ENCODE measurements at places on chromosomes 5 and 9.

DNA sequence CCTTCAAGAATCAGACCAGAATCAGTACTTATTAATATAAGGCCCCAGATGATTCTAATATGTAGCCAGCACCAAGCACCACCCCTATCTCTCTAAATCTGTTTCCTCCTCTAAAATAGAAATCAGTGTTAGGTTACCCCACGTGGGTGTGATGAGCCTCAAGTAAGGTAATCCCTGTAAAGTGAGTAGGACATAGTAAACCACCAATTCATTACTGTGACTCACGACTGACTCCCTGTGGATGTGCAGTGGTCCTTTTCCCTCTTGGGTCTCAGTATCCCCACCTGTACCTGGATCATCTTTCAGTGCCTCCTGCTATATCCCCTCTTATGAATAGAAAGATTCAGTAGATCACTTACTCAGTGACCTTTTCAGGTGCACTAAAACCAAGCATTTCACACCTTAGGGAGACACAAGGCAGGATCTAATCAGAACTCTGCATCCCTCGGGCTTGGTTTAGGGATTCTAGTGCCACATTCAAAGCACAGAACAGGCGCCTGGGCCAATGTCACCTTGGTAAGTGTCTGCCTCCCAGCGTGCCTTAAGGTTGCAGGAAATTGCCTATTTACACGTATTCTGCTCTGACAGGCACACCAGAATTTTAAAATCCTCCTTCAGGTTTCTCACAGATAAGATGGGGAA, 12.2 kb upstream of the ALDH1B1 start:
- DNase-seq: no peak

DNA sequence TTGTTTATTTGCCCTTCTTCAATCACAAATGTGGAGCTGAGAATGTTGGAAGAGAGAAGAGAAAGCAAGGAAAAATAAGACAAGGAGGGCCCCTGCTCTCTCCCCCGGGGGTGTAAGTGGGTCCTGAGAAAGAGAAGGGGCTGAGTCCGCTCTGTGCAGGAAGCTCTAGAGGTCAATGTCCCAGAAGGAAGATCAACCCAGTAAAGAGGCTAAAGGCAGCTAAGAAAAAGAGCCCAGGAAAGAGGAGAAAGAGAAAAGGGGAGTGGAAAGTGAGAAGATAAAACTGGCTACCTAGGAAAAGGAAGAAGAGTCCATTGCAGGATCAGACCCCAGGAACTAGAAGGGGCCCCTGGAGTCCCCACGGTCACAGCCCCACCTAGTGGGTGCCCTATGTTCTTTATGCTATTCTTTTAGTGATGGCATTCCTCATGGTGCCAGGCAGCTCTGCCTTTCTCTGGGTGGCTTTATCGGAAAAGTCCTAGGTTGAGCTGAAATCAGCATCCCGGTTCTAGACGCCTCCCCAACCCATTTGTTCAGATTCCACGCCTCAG, 583.4 kb downstream of the ACTL7B start:
- DNase-seq: peak; percentile 5

DNA sequence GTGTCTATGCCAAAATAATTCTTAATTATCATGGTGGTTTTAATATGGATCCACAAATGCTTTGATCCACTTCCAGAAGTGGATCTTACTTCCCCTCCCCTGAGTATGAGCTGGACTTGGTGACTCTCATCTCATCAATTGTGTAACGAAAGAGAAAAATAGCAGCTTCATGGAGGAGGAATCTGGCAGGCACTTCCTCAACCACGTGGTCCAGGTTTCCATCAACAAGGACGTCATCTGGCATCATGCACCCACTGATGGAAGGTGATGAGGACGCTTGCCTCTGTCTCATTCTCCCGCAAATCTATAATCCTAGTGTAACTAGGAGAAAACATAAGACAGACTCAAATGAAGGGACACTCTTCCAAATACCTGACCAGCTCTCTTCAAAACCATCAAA, 54.6 kb upstream of the S1PR3 start:
- no peak for DNase-seq

DNA sequence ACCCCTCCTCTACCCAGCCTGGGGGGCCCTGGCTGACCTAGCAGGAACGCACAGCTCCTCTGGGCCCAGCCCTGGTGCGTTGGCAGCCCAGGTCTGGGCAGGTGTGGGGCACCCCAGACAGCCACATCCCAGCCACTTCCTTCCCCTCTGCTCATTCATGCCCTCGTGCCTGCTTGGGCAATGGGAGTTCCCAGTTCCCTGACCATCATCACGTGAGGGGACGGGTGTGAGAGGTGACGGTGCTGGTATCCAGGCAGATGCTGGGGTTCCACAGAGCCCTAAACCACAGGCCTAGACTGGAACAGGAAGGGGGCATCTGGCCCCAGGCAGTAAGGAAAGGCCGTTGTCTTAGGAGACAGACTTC, 8.4 kb downstream of the RALGDS start:
- DNase-seq: no peak

GRCh38 chr9:95606489-95607350, 89.9 kb upstream of the PTCH1 start:
- DNase-seq: no peak

DNA sequence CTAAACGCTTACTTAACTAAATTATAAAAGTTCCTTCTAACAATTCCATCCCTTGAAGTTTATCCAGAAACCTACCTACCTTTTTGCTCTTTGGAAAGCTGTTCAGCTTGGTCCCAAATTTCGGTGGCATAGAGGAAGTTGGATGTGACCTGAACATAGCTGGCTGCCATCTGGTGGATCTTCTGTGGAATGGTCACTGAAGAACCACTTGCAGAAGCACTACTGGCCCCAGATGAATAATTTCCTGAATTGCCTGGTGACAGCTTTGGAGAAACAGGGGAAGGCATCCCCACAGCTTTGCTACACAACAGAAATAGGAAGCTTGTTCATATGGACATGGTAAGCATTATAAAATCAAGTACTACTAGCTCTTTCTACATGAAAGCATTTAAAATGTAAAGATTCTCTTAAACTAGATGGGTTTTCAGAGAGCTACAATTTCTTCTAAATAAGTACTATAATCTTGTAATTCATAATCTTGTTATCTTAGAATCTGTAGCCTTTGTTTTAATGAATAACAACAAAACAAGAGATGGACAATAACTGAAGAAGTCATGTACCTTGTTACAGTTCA, 9.9 kb downstream of the LEAP2 start:
- DNase-seq: peak; percentile 69

- no peak for DNase-seq
Measured at GRCh38 chr5:175920231-175920811, 47.8 kb downstream of the THOC3 start.

DNA sequence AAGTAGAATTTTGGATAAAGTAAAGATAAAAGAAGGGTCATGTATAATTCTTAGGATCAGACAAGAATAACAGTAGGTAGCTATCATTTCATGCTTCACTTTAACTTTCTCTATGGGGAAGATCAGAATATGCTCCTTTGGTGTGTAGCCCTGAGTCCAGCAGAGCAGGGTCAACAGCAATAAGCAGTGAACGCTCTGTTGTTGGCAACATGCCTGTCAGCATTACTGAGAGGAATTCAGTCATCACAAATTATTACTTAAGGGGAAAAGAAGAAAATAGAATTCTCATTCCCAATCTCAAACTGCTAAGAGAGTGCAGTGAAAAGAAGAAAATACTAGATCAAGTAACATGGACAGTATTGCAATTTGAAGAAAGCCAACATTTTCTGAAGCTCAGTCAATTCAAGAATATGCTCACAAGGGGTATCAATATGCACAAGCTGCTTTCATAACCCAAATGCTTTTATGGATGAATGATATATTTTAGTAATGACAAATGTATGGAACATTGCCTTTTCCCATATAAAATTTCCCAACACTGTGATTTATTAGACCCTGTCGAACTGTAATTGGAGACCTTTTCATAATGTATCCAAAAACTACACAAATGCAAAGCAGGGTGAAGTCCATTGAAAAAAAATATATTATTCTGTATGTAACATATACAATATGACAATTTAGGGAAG, 1359.4 kb downstream of the EFNA5 start:
- DNase-seq: no peak

GRCh38 chr5:99032234-99033013, 103.6 kb upstream of the CHD1 start:
- DNase-seq: peak; percentile 62

DNA sequence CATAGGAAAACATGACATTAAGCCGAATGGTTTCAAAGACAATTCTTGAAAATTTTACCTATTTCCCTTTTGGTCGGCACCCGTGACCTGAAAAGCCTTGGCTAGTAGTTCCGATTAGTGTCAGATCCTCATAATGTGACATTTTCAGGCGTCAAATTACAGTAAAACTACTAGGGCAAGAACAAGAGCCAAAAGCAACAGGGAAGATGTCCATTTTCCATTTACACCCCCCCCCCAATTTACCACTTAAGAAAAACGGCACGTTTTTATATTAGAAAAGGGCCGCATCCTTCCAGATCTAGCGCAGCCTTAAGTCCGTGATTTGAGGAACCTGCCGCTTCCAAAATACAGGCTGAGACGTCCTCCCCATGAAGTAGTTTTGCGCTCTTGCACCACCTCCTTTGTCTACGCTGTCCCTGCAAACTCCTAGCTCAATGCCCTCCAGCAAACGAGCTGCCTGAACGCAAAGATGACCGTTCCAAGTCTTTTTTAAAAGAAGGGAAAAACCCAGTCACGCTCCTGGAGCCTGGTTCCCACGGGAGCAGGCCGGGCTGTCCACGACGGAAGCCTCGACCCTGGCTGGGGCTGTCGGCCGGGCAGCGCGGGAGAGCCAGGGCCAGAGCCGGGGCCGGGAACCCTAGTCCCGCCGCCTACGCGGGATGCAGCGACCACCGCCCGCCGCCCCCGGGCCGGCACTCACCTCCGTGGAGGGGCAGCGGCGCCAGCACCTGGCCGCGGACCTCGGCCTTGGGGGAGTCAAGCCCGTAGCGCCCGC, 616 bp downstream of the RNF130 start:
- DNase-seq: peak; percentile 53

DNA sequence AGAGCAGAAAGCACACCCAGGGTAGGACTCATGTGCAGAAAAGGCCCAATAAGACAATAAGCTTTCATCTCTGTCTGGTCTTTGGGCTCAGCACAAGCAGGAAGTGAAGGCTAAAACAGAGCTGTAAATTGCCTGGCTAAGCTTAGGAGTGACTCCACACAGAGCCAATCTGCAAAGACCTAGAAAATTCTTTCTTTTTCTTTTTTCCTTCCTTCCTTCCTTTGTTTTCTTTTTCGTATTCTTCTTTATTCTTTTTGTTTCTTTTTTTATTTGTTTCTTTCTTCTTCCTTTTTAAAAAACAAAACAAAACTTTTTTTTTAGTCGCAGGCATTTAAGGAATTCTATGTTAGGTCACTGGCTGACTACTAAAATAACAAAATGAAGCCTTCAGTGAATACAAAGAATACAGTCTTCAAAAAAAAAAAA, 12.2 kb downstream of the SLC35A4 start:
- no peak for DNase-seq

- no peak for DNase-seq
Measured at GRCh38 chr5:9160747-9161146, 385.1 kb downstream of the SEMA5A start.

DNA sequence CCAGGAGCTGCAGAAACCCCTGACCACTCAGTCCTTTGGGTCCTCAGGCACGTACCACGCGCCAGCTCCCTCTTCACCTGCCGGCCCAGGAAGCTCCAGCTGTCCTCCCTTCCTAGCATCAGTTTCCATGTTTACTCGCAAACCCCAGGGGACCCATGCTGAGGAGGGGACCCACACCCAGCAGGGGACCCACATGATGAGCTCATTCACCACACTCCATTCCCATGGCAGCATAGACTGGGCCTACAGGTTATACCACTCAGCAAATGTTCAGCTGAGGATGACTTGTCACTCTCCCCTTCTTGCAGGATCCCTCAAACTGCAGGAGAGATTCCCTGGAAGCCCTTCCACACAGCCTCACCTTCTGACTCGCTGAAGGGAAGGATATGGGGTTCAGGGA, 73.5 kb upstream of the GALNT10 start:
- no peak for DNase-seq

DNA sequence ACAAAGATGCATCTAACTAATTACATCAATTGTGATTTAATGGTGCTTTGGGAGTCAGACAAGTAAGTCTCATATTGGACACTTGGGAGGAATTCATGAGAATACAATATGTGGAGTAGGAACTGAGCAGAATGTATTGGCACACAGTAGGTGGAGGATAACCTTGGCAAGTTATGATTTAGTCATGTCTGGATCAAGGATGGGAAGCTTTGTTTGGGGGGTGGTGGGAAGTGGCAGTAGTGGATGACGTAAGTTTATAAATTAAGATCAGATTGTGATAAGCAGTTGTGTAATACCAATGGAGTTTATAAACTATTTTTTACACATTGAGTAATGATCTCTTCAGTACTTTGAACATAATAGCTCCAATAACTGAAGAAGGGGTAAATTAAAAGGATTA, 67.0 kb downstream of the SGCD start:
- no peak for DNase-seq

- no peak for DNase-seq
Measured at GRCh38 chr5:157109744-157110143, 900 bp upstream of the HAVCR2 start.
